Activated CD8-positive, alpha-beta memory T cell treated with anti-CD3 and anti-CD28 coated beads, Interleukin-2, amount 10 ng/mL, durations not matched to agents 7 days and 5 days (primary cell): ENCODE measurements at places on chromosomes 3 and 15. TPM values are rescaled to one million over a fixed set of nuclear protein-coding genes. Genes with fewer than 3 reads are reported as not detected.

Gene ABI3BP
- 0.19 TPM for total RNA-seq

Gene DLEC1
- 1.1 TPM for total RNA-seq

Gene MYEF2
- 19.9 TPM for total RNA-seq

Gene ITGA11
- not detected for total RNA-seq

Gene THAP10
- total RNA-seq = 0.47 TPM

Gene AVEN
- total RNA-seq = 11.8 TPM

Gene KLHL40
- not detected for total RNA-seq

Gene ACKR4
- total RNA-seq = not detected

Gene ADGRG7
- total RNA-seq = not detected

Gene CFAP91
- total RNA-seq = 0.30 TPM

Gene NEK10
- 0.73 TPM for total RNA-seq

Gene GPR156
- not detected for total RNA-seq

Gene EOGT
- 15.5 TPM for total RNA-seq

Gene CP
- not detected for total RNA-seq

Gene ANKRD34C
- total RNA-seq = not detected

Gene HTR3E
- not detected for total RNA-seq

Gene CHDH
- 1.0 TPM for total RNA-seq

Gene MYO9A
- 23.4 TPM for total RNA-seq

Gene PLA2G4E
- 0.05 TPM for total RNA-seq

Gene RPL35A
- 803 TPM for total RNA-seq

Gene ILDR1
- 4.5 TPM for total RNA-seq

Gene LIPH
- total RNA-seq = not detected

Gene GABRA5
- not detected for total RNA-seq

Gene AQP9
- not detected for total RNA-seq

Gene TMC3
- not detected for total RNA-seq

Gene BCHE
- not detected for total RNA-seq

Gene UACA
- total RNA-seq = 0.61 TPM

Gene HRG
- total RNA-seq = not detected

Gene ZNF280D
- 20.0 TPM for total RNA-seq

Gene MUC4
- total RNA-seq = 0.26 TPM

Gene RAB27A
- total RNA-seq = 136 TPM

Gene TGFBR2
- 47.3 TPM for total RNA-seq

Gene FOXB1
- 2.8 TPM for total RNA-seq

Gene CHSY1
- 59.4 TPM for total RNA-seq

Gene SMCO1
- total RNA-seq = not detected

Gene TM6SF1
- total RNA-seq = 13.3 TPM

Gene ERICH6
- total RNA-seq = not detected

Gene DHFR2
- total RNA-seq = 7.0 TPM

Gene HDC
- not detected for total RNA-seq

Gene VWA5B2
- total RNA-seq = not detected

Gene IGSF11
- total RNA-seq = not detected

Gene IMPG2
- total RNA-seq = 0.23 TPM

Gene NOX5
- total RNA-seq = not detected

Gene TRIM42
- not detected for total RNA-seq

Gene ALG1L2
- total RNA-seq = 1.4 TPM

Gene PLCD1
- 20.6 TPM for total RNA-seq

Gene OR5K1
- not detected for total RNA-seq

Gene SNX22
- total RNA-seq = 0.35 TPM

Gene ZNF639
- 30.1 TPM for total RNA-seq

Gene GOLGA6L9
- 2.9 TPM for total RNA-seq

Gene TIGIT
- total RNA-seq = 129 TPM

Gene PAK2
- total RNA-seq = 86.4 TPM

Gene CFAP100
- total RNA-seq = not detected
